ENCODE measurements at places on chromosomes 16 and 17. TPM values are rescaled to one million over a fixed set of nuclear protein-coding genes. Genes with fewer than 3 reads are reported as not detected.

Gene ZNF23
- total RNA-seq = 8.6 TPM

Gene ATP2C2
- not detected for total RNA-seq

Gene PRKCB
- 1.8 TPM for total RNA-seq

Gene TBX6
- total RNA-seq = not detected

Gene OR1A1
- not detected for total RNA-seq

Gene CBX2
- 16.7 TPM for total RNA-seq

Gene OR1F1
- total RNA-seq = not detected

Gene RAP1GAP2
- 2.9 TPM for total RNA-seq

Gene ATP6V0D1
- 80.5 TPM for total RNA-seq

Gene NOMO2
- total RNA-seq = 113 TPM

DNA sequence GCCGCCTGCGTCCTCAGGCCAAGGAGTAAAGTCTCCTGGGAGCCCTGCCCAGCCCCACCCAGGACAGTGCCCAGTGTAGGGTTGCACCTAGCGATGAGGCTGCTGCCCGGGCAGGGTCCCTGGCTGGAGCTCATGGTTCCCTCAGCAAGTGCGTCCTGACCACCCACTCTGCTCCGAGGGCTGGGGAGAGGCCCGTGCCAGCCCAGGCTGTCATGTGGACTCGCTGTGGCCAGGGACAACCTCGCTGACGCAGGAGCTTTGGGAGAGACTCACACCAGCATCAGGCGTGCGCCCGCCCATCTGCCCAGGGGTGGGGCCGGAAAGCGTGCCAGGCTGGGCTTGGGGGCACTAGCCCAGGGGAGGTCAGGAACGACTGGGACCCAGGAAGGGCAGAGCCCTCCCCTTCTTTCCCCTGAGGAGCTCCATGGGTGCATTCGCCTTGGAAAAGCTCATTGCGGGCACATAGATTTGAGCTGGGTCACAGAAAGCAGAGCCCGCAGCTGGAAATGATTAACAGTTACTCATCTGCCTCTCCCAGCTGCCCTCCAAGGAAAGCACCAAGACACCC, 19.7 kb downstream of the DPEP1 start:
- peak; percentile 53 for DNase-seq

DNA sequence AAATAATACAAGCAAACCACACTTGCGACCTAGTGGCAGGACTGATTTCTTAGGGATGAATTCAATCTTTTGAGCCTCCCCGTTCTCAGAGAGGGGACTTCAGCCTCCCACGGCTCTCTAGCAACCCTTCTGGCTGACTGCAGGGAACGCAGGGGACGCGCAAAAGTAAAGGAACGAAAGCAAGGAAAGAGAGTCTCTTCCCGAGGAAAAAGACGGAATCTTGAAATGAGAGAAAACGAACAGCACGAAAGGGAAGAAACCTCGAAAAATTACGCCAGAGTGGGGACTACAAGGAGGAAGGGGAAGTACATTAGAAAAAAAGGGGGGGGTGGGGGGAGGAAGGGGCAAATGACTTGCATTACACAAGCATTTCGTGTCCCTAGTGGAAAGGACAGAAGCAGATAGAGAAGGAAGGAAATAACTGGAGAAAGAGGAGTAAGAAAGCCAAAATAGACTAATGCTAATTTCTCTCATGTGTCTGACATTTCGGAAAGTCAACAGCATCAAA, 1.2 kb downstream of the GRB2 start:
- DNase-seq = peak; percentile 78

DNA sequence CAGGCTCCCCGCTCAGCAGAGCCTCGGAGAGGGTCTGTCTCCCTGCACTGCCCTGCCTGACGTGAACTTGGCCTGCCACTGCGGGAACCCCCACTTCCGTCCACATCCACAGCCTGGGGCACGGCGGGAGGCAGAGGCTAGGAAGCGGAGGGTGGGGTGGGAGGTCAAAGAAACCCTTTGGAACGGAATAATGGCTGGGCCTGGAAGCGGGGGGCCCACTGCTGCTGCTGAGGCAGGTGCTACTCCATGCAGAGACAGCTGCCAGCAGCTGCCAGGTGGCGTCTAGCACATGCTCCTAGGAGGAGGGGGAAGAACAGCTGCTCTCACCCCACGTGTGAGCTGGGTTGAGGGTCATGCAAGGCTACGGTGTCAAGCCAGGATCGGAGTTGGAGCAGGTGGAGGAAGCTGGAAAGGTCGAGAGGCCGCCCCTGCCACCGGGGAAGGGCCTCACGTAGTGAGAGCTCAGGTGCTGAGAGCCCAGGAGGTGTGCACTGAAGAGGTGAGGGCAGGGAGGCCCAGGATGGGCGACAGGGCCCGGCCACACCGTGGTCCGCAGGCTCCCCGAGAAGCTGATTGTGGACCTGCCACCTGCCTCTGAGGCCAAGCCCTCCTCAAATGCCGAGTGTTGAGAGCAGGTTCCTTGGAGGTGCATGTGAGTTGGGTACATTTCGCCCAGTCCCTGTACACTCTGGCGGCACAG, 9.8 kb downstream of the FSCN2 start:
- DNase-seq = no peak

DNA sequence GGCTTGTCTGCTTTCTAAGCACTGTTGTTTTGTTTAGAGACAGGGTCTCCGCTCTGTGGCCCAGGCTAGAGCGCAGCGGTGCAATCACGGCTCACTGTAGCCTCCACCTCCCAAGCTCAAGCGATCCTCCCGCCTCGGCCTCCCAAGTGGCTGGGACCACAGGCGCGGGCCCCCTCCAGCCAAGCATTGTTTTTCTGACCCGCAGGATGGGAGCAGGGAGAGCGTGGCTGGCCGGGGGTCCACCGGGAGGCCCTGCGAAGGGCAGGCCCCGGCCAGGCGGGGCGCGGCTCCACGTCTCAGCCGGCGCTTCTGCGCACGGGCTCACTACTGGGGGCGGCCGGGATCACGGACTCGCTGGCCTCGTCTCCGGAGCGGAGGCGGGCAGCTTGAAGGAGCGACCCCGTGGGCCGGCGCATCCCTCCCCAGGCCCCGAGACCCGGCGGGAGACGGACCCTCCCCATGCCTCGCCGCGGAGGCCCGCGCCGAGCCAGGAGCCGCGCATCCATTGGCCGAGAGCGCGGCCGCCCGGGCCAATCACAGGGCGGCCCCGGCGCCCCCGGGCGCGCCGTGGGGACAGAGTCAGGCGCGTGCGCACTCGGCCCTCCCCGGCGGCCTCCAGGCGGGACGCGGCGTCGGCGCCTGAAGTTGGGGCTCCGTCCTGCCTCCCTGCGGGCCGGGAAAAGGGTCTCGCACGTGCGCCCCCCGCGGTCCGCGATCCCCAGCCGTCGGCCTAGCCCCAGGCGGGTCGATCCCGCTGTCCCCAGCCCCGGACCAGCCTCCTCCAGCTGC, 24.9 kb downstream of the ACTG1 start:
- peak; percentile 90 for DNase-seq

DNA sequence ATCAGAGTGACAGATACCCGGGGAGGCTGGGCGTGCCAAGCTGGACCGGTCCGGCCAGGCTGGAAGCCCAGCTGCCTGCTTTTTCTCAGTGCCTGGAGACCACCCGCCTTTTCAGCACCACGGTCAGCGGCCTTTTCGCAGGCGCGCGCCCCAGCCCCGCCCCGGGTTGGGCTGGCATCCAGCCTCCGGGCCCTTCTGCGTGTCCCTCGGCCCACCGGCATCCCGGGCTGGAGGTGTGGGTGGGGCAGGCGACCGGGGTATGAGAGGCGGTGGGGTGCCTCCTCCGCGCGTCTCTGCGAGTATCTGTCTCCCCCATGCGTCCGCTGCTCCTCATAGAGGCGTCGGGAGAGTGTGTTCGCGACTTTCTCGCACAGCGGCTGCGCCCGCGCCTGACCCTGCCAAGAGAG, 102.5 kb downstream of the MRM1 start:
- DNase-seq = peak; percentile 51

DNA sequence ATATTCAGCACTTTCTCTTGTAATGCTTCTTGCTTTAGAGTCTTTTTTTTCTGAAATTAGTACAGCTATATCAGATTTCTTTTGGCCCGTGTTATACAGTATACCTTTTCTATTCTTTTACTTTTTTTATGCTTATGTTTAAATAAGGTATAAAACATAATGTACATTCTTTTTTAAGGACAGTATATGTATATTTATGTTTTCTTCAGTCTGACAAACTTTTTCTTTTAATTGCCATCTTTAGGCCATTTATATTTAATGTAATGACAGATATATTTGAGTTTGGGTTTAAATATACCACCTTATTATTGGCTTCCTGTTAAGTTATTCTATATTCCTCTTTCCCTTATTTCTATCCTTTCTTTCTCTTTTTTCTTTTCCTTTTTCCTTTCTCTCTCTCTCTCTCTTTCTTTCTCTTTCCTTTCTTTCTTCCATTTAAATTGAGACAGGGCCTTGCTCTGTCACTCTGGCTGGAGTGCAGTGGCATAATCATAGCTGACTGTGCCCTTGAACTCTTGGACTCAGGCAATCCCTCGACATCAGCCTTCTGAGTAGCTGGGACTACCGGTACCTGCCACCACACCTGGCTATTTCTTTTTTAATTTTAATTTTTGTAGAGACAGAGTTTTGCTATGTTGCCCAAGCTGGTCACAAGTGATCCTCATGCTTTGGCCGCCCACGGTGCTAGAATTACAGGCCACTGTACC, 61.7 kb downstream of the WWOX start:
- DNase-seq = no peak

- no peak for DNase-seq
Observed at GRCh38 chr17:7403043-7403726, 712 bp downstream of the TMEM256 start.

DNA sequence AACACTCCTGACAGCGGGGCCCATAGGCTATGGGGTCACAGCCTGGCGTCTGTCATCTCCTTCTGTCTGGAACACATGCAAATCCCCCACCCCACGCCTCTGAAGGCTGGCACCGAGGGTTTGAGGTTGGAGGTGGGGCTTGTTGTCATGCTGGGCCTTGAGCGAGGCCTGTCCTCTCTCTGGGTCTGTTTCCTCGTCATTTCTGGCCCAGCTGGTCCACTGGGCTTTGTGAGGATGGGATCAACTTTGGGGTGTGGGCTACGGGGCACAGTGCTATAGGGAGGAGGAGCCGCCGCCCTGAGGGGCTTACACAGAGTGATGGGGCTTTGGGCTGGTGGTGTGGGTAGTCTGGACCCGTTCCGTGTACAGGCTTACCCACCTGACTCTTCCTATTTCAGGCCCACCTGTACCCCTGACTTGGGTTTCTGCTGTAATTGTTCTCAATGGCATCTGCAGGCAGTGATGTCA, 87.5 kb downstream of the AMFR start:
- DNase-seq = no peak

GRCh38 chr17:57357392-57357784, 101.1 kb downstream of the MSI2 start:
- no peak for DNase-seq

GRCh38 chr17:16917671-16918394, 54.1 kb downstream of the TNFRSF13B start:
- DNase-seq = no peak

DNA sequence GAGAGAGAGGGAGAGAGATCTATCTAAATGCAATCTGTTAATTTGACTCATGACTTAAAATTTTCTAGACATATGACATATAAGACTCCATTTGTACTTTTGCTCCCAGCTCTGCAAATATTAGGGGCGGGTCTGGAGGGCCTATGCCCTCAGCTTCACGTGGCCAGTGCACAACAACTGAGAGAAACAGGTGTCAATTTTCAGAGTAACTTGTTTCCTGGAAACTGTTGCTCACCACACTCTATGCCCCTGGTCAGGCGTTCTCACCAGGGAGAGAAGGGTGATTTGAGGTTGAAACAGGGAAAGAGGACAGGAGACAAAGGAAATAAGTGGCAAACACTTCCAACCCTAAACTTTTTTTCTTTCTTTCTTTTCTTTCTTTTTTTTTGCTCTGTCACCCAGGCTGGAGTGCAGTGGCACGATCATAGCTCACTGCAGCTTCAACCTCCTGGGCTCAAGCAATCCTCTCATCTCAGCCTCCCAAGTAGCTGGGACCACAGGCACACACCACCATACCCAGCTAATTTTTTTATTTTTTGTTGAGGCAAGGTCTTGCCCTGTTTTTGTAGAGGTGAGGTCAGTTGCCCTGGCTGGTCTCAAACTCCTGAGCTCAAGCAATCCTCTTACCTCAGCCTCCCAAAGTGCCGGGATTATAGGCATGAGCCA, 270.0 kb downstream of the SLC39A11 start:
- no peak for DNase-seq

DNA sequence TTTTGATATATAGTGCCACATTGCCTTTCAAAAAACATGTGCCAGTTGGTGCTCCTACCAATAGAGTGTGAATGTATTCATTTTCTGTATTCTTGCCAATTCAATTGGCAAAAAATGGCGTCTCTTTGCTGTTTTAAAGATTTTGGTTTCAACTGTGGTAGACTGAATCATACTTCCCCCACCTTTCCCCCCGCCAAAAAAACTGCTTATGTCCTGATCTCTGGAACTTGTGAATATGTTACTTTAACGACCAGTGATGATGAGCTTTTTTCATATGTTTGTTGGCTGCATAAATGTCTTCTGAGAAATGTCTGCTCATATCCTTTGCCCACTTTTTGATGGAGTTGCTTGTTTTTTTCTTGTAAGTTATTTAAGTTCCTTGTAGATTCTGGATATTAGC, 325.1 kb upstream of the KCNJ16 start:
- DNase-seq = no peak

GRCh38 chr17:81840826-81841778, 6.3 kb upstream of the PPP1R27 start:
- peak; percentile 55 for DNase-seq

GRCh38 chr16:72532906-72533410, 361.0 kb upstream of the PMFBP1 start:
- no peak for DNase-seq

DNA sequence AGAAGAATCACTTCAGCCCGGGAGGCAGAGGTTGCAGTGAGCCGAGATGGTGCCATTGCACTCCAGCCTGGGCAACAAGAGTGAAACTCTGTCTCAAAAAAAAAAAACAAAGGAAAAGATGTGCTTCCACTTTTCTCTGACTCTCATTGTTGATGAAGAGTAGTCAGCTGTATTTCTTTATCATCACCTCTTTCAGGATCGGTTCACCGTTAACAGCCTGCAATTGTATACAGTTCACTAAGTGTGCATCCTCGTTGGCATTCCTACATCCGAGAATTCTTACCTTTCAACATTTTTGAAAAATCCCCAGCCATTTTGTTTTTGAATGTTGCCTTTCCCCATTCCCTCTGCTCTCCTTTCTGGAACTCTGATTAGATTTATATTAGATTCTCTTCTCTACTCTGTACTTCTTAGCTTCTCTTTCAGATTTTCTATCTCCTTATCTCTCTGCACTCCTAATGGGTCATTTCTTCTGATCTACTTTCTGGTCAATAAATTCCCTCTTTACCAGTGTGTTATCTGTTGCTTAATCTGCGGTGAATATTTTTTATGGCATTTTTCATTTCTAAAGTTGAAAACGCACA, 26.9 kb upstream of the ZC3H18 start:
- no peak for DNase-seq

- DNase-seq = no peak
Observed at GRCh38 chr16:10896165-10896564, 19.2 kb downstream of the CIITA start.
